ENCODE measurements at places on chromosomes 7 and 10.

DNA sequence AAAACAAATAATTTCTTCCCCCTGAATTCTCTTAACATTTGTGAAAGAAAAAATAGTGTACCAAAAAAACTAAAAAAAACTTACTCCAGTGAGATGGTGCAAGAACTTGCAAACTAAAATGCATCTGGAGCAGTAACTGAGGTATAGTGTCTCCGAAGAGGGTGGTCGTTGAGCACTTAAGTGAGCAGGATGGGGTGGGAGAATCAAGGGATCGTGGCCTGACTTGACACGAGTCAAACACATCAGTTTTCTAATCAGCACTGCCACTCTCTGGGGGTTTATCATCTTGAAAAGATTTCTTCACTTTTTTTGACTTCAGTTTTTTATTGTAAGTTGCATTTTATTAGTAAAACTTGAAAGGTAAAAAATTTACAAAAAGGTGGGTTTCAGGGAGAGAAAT lies 2.5 kb downstream of the ZNF273 start:
- DNase-seq: no peak

DNA sequence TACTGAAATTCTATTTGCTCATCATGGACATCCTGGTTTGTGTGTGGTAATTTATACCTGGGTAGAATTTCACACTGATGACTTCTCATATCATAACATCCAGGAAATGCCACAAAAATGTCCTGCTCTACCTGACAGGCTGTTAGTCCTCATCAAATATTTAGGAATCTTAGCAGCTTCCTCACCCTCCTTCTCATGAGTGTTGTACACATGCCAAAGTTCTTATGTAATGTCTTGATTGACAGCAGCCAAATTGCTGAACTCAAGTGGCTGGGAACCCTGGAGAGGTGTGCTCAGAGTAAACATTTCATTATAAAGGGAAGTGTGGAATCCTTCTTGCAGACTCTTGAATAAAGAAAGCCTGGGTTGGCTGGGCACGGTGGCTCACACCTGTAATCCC lies 8.9 kb downstream of the EEPD1 start:
- no peak for DNase-seq

GRCh38 chr10:56316603-56317002 lies 44.5 kb downstream of the ZWINT start:
- no peak for DNase-seq

DNA sequence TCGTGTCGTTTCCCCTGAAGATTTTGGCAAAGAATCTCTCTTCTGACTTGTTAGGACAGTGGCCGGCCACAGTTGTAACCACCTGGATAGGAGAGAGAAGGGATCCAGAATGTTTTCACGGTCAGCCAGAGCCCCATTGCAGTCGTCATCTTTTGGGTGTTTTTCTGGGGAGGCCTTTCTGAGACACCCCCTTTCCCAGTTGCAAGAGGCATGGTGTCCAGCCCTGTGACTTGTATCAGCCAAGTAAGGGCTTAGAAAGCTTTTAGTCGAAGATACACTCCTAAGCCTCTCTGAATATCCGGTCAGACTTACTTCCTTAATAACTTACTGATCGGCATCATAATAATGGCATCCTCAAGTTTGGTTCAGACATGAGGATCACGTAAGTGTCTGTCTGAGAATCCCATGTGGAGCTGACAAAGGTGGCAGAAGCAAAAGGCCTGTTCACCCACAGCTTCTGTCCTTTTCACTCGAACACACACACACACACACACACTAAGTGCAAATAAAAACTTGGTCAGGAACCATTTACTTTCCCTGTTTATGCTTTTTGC lies 435.7 kb upstream of the GALNT17 start:
- DNase-seq: no peak

GRCh38 chr7:128458956-128459355 lies 3.3 kb downstream of the HILPDA start:
- no peak for DNase-seq

DNA sequence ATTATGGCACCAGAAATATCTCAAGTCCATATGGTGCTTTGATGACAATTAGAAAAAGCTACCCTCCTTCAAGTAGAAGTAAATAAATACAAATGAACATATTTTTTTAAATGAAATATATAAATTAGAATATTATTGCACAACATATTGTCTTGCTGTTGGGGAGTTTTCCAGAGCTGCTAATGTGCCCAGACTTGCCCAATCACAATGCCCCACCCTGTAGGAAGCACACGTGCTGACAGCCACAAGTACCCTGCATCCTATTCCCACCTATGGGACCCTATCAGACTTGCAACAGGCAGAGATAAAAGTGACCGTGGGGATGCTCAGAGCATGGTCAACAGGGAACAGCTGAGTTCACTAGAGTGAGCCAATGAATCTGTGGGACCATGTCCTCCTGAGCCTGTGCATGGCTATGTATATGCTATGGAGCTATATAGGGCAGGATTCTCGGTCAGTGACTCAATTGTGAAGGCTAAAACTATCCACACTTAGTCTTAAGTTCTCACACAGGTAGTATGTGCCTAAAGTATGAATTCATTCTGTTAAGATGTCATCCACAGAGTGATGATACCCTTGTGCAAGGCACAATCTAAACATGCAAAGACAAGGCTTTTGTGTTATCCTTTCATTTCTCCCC lies 336.0 kb downstream of the HGF start:
- DNase-seq: no peak

- peak; percentile 40 for DNase-seq
Observed at GRCh38 chr10:50622706-50623662, 772 bp downstream of the SGMS1 start.

GRCh38 chr10:133245439-133246235 lies 8.0 kb downstream of the VENTX start:
- DNase-seq: no peak

GRCh38 chr7:146937836-146938235 lies 821.2 kb downstream of the CNTNAP2 start:
- no peak for DNase-seq

DNA sequence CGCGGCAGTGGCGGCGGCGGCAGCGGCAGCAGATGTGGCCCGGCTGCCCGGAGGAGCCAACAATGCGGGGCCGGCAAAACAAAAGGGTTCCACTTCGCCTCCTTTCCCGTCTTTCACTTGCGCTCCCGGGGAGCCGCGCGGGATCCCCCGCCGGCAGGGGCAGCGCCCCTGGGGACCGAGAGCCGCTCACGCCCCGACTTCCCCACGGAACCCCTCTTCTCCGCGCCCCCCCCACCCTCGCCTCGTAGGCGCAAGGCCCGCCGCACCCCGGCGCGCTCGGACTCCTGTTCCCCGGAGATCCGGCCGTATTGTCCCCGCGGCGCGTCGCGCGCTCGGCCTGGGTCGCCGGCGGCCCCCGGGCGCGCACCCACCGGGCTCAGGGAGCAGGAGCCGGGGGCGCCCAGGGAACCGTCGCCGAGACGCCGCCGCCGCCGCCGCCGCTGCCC lies 854 bp downstream of the CTBP2 start:
- DNase-seq: no peak

GRCh38 chr7:1690359-1690958 lies 20.4 kb downstream of the ELFN1 start:
- DNase-seq: no peak

GRCh38 chr7:17946591-17946990 lies 6.3 kb upstream of the SNX13 start:
- DNase-seq: no peak

DNA sequence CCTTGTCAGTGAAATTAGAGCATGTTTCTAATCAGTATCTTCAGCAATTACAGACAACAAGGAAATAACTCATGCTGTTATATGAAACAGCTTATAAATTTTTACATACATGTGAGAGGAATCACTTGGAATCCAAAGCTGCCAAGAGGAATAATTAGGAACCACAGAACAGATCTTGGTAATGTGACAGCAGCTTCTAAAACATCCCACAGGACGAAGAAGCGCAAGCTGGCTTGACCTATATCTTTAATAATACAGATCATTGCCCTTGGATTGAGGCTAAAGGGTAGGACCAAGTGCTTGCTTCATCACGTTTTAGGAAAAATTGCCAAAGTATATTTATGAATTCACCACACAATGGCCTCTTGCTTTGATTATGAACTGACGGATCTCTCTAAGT lies 869.8 kb downstream of the LRMDA start:
- DNase-seq: no peak

DNA sequence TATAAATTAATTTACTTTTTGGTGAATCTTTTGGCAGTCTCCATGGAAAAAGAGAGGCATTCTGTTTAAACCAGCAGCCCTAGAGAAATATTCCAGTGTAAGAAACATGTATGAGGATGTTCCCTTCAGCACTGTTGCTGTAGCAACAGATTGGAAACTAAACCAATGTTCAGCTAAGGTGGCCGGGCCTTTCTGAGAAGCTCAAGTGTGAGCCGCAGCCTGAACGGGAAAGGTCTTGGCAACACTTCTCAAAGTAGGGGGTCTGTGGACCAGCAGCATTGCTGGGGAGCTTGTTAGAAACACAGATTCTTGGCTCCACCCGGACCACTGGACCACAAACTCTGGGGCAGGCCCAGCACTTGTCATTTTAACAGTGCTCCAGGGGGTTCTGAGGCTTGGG lies 36.2 kb downstream of the RAMP3 start:
- DNase-seq: no peak

DNA sequence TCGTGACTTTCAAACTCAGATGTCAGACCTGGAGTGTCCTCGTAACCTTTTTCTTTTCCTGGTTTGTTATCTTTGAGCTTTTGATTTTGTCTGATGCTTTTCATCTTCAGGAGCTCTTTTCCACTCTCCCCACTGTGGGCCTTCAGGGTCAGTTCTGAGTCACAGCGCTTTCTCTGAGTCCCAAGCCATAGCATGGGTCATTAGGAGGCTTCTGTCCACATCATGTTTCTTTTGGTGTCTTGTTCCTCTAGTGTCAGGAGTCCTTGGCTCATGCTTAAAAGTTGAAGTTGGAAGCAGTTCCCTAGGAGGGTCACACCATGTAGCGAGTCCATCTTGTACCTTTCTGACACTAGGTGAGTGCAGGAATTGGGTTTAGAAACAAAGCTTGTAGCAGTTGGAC lies 40.3 kb downstream of the DAGLB start:
- DNase-seq: no peak

GRCh38 chr10:79056736-79057391 lies 11.9 kb upstream of the ZMIZ1 start:
- no peak for DNase-seq

DNA sequence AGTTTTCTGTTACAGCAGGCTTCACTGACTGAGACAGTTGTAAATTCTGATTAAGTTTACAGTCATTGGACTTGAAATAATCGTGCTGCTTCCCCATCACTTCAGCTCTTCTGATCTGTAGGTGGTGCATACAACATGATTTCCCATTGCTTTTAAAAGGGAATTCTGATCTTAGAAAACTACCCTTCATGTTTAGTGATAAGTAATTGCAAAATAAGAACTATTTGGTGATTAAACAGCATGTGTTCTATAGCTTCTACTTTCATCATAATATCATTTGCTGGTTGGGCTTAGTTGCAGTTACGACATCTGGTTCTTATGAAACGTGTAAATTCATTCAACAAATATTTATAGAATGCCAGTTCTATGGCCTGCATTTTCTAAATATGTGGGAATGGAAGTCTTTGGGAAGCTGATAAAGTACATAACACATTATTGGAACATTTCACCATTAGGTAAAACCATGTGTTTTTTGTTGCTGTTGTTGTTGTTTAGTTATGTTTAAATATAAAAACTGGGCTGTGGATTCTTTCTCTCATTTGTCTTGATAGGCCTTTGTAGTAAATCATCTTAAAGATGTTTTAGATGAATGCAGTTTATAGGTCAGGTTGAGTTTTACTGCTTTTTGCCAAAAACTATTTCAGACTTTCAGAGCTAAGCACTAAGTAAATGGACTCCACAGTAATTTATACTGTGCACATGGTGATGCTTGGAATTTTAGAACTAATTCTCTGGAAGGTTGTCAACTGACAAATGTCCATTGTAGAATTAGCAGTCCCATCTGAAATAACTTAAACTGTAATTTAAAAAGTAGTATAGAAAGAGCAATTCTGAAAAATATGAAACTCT lies 13.1 kb downstream of the GNAI1 start:
- DNase-seq: no peak

DNA sequence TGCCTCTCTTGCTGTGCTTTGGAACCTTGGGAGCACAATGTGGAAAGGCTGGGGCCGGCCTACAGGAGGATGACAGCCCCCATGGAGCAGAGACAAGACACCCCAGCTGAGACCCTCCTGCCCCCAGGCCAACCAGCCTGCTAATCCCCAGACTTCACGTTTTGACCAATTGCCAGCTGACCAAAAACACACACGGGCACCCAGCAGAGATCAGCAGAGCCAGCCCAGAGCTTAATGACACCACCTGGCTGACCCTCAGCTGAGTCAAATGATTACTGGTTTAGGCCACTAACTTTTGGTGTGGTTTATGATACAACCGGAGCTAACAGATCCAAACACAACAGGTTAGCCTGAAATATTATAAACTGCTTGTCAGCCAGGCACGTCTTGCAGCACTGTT lies 111.2 kb upstream of the KIF5B start:
- DNase-seq: no peak

DNA sequence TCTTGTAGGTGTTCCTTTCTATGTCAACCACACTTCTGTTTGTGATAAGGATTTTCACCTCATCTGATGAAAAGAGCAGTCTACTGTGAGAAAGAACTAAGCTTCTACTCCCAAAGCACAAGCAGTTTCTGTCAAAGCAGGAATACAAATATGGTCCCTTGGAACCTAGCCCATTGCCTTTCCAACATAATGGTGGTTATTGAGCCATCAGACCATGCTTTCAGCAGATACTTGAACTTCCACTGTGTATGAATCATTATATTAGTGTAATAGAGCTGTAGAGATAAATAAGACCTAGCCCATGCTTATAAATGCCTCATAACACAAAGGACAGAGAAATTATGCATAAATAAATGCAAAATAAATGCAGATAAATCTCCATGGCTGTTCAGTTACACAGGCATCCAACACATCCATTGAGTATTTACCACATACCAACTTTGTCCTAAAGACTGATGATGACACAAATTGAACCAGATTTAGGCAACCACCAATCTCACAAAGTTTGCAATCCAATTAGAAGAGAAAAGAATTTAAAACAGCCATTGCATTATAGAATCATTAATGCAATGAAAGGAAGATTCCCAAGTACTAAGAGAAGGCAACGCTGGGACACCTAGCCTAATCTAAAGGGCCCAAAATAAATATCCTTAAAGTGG lies 729.4 kb upstream of the C7orf33 start:
- no peak for DNase-seq

DNA sequence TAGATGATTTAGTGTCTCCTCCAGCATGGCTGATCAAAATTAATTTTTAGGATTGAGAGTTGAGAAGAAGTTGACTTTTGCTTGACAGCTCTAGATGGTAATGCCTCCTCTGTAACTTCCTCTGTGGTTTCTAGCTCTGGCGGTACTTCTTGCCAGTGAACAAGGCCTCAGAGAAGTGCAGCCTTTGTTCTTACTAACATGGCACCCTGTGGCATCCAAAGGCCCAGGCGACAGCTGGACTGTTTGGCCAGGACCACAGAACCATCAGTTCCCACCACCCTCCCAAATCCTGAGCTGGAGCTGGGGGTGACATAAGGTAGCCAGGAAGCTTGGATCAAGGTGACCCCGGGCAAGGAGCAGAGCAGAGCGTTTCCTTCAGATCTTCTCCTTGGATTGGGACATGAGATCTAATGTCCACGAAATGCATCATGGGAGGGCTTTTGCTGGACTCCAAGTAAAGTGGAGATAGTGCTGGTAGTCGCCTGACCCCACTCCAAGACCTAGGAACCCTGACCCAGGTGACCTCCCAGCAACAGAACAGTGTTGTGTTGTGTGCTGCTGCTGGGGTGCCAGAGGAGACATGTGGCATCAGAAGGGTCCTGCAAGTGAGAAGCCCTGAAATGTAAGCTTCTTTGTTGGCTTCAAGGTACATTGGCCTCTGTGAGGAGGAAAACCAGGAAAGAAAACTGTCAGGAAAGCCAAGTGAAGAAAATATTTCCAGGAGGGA lies 41.8 kb downstream of the APBB1IP start:
- no peak for DNase-seq
